ENCODE measurements at places on chromosomes 7 and 10.

GRCh38 chr7:4919969-4920766 lies 36.7 kb upstream of the RADIL start:
- DNase-seq, result no peak

DNA sequence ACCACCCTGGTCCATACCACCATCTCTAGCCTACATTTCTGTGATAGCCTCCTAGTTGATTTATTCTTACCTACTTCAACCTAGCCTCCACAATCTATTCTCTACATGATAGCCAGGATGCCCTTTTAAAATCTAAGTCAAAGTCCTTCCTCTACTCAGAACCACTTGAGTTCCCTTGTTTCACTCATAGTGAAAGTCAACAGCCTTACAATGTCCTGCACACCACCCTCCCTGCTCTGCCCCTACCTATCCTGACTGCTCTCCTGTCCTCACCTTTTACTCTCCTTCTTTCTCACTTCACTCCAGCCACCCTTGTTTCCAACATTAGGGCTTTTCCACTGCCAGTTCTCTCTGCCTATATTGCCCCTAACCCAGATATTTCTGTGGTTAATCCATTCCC lies 146.7 kb downstream of the GRM3 start:
- DNase-seq, result no peak

GRCh38 chr7:71553306-71553705 lies 421.4 kb downstream of the GALNT17 start:
- no peak for DNase-seq

- no peak for DNase-seq
Observed at GRCh38 chr7:131674131-131674530, 117.7 kb upstream of the PODXL start.

- DNase-seq, result no peak
Observed at GRCh38 chr10:62462461-62462860, 88.3 kb downstream of the ZNF365 start.

DNA sequence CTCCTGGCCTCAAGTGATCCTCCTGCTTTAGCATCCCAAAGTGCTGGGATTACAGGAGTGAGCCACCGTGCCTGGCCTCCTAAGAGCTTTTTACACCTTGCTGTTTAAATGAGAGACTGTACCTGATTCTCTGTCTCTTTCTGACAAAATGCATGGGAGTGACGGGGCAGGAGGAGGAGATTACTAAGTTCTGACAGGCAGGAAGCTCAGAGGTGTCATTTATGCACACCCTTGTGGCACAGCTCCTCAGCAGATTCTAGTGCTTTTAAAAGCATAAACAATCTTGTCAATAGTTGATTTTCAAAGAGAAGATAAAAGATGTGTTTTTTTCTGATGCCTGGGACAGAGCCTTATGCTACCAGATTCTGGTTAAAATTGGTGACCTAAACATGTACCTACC lies 39.7 kb upstream of the STEAP4 start:
- no peak for DNase-seq

- DNase-seq, result no peak
Observed at GRCh38 chr7:83821866-83822265, 172.9 kb upstream of the SEMA3E start.

GRCh38 chr10:109920016-109920415 lies 3.3 kb downstream of the XPNPEP1 start:
- no peak for DNase-seq

DNA sequence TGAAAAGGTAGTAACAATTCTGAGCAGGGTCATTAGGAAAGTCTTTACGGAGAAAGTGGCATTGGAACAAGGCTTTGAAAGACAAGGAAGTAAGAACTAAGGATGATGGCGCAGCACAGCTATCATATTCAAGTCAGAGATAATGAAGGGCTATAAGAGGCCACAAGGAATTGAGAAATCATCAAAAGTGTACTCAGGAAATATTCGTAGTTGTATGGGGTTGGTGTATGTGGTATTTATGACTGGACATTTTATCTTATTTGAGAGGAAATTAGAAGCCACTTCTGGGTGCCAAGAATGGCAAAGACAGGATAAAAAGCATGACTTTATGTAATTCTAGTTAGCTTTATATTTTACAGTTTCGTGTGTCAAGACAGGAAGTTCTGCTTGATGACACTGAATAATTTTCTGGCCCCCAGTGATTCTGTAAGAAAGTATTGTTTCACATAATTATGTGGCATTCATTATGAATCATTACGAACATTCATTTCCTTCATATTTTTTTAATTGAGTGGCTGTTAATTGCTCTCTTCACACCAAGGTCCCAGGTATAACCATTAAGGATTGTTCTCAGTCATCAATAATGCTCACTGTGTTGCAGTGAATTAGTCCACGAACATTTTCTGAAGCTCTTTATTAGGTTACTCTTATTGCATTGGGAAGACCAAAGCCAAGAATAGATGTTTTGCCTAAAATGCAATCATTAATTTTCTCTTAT lies 244.3 kb downstream of the PHF14 start:
- DNase-seq, result no peak

DNA sequence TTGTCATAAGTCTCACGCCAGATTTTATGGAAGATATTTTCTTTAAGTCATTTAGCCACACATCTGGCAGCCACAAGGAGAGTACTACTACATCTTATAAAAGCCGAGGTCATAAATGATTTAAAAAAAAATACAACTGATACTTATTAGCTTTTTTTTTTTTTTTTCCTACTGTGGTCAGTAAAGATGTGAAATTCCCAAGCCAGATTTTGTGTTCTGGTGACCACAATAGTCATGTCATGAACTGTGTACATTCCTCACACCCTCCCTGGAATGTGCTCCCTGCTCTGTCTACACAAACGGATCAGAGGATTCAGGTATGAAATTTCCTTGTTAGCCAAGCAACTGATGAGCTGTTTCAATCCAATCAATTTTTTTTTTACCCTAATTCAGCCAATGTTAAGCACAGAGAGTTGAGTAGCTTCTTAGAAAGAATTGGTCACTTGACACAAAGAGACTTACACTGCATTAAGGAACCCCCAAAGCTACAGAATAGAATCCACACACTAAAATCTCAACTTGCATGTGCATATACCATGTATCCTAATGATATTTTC lies 54.7 kb downstream of the CHRM2 start:
- peak; percentile 92 for DNase-seq

DNA sequence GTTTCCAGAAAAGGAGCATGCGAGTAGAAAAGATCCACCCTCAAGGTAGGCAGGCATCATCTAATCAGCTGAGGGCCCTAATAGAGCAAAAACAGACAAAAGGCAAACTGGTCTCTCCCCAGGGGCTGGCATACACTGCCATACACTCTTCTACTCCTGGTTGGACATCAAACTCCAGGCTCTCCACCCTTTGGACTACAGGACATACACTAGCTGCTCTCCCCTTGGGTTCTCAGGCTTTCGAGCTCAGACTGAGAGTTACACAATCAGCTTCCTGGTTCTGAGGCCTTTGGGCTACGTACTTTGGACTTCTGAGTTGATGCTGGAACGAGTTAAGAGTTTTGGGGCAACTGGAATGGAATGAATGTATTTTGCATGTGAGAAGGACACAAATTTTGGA lies 50.9 kb upstream of the TM9SF3 start:
- no peak for DNase-seq

DNA sequence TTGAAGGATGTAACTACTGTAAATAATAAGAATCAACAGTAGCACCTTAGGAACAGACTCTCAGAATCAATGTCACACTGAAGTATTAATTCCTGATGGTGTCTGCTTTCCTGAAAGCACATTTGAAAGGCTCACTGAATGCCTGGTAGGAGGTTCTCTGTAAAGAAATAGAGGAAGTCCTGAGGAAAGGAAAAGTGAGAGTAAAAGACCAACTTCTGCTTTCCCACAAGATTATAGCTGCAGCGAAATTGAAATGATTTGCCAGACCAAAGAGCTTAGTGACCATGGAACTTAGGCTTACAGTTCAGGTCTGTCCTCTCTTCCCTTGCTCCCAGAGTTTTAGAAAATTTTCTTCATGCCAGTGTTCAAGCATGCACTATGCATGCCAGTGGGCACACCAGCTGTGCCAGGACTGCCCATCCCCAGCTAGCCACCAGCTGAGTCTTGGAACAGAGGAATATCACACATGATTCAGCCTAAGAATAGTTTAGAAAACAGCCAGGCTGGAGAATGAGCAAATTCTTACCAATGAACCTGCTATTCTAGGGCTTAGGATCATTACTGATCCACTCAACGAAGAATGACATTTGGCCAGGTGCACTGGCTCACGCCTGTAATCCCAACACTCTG lies 123.2 kb downstream of the HERPUD2 start:
- no peak for DNase-seq

DNA sequence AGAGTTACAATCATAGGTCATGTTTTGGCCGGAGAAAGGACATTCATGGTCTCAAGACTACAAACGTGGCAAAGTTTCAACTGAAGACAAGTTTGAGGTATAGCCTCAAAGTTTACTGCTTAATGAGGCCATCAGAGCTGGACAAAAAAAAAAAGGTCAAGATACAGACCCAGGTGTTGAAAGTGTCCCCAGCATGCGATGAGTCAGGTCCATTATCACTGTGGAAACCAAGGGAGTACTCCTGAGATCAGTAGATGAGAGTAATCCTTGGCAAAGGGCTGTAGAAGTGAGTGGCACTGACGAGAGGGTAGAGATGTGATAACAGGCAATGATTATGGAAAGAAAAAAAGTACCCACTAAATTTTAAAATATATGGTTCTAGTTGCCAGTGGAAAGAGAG lies 80.1 kb upstream of the LRRN3 start:
- no peak for DNase-seq

DNA sequence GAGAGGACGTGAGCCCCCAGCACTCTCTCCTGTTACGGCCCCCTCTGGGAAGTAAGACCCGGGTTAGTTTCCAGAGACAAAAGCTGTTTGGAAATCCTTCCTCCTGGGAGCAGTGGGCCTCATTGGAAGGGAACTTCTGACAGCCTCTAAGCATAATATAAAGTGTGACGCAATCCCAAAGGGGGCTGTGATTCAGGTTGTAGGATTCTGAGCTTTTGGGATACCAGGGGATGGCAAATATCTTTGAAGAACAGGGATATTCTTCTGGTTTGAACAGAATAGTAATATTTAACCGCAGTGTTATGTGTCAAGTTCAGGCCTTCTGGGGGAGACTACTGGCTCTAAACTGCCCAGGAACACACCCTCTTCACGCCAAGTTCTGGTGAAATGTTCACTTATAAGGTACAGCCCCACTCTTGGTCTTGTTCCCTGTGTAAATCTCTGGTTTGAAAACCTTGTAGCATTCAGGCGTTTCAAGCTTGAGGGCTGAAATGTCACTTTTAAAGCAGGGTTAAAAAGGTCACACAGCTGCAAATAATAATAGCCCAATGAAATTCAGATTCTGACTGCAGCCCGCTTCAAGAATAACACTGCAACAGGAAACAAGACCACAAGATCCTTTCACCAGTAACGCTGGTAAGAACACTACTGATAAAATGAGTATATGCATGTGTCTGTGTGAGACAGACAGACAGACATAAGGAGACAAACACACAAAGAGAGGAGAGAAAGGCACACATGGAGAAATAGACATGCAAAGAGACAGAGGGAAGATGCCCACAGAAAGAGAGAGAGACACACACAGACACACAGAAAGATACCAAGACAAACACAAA lies 69.0 kb downstream of the CREB5 start:
- peak; percentile 37 for DNase-seq

- peak; percentile 49 for DNase-seq
Observed at GRCh38 chr10:19843487-19843886, 27.3 kb downstream of the PLXDC2 start.

DNA sequence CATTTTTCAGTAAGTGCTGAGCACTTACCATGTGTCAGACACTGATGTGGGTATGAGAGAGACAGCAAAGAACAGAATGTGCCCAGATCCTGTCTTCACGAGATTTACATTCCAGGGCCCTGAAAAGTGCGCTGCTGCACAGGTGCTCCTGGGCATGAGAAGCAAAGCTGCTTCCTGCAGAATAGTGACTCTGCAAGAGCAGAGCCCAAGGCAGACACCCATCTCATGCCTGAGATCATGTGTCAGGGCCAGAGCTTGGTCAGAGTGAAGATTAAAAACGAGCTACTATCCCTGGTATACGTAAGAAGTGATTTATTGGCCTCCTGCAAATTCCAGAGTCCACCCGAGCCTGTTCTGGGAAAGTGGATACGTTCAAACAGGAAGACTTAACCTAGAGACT lies 824.4 kb downstream of the GRID1 start:
- DNase-seq, result no peak

DNA sequence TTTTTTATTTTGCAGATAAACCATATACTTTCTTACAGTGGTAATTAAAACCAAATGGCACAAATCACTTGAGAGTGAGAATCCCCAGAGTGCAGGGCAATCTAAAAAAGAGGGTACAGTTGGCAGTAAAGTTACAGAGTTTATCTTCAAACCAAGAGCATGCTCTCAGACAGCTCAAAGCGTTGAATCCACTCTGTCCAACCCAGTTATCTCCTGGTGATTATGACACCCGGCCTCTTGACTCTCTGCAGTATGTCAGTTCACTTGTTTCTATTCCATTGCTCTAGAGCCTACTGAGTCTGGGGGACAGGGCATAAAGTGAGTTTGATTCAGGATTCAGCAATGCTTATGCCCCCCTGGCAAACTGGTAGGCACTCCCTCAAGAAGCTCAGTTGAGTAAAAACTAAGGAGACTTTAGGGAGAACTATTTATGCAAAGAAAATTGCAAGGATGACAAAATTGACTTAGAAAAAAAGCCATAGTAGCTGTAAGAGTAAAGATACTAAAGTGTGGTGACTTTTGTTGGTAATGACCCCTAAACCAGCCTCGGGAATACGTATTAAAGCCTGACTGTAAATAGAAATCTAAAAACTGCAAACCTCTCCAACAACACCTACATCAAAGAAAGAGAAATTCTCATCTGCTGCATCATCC lies 55.5 kb downstream of the COL1A2 start:
- DNase-seq, result no peak

- DNase-seq, result no peak
Observed at GRCh38 chr7:996079-996872, 13.3 kb downstream of the CYP2W1 start.
